ENCODE measurements at places on chromosomes 2 and 18. TPM values are rescaled to one million over a fixed set of nuclear protein-coding genes. Genes with fewer than 3 reads are reported as not detected.
A peak's percentile ranks its signal among the peaks of the same experiment; 100 is the strongest.

DNA sequence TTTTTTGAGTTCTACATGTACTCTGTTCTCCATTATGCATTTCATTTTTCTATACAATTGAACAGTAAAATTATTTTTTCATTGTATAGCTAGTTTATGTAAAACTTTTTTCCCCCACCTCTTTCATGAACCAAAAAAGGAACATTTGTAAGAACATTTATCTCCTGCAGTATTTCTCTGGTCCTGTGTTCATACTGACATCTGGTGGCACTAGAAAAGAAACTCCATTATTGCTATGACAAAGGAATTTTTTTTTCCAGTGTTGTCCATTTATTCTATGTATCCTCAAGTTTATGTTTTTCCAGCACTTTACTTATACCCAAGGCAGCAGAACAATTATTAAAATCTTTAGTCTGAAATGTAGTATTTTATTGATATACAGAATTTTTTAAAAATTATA is 27.4 kb upstream of the CHAC2 start:
- H3K4me3 ChIP-seq, result no peak overlapping the region
- no peak overlapping the region for H3K27ac ChIP-seq
- H3K27me3 ChIP-seq, result no peaks in the 10 kb centered on the region
- no peak for DNase-seq

PLB1 gene
- 11.1 TPM for total RNA-seq

SAG gene
- not detected for total RNA-seq

LDAH gene
- 7.9 TPM for total RNA-seq

GRCh38 chr18:77567205-77567604 is 317.6 kb downstream of the GALR1 start:
- no peaks in the 10 kb centered on the region for H3K36me3 ChIP-seq
- H3K27me3 ChIP-seq, result no peaks in the 10 kb centered on the region
- DNase-seq, result no peak
- no peaks in the 10 kb centered on the region for H3K4me1 ChIP-seq
- H3K4me3 ChIP-seq, result no peak overlapping the region

DNA sequence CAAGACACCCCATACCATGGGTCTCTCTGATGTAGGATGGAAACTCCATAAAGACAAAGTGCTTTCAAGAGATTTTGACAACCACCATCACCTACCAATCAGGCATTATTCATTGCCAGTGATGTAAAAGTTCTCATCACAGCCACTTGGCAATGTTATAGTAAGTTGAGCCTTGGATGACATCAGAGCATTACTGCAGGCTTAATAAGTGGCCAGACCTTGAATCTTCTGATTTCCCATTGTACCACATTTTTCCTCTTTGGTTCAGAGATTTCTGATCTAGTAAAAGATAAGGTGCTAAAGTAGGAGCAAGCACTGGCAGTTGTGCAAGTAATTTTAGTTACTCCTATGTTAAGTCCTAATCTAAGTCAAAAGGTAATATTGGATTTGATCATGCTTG is 36.5 kb downstream of the OSR1 start:
- H3K27me3 ChIP-seq, result no peaks in the 10 kb centered on the region
- H3K4me1 ChIP-seq, result no peaks in the 10 kb centered on the region
- no peak for DNase-seq
- no peak overlapping the region for H3K4me3 ChIP-seq
- H3K36me3 ChIP-seq, result no peaks in the 10 kb centered on the region
- no peak overlapping the region for H3K27ac ChIP-seq

DNA sequence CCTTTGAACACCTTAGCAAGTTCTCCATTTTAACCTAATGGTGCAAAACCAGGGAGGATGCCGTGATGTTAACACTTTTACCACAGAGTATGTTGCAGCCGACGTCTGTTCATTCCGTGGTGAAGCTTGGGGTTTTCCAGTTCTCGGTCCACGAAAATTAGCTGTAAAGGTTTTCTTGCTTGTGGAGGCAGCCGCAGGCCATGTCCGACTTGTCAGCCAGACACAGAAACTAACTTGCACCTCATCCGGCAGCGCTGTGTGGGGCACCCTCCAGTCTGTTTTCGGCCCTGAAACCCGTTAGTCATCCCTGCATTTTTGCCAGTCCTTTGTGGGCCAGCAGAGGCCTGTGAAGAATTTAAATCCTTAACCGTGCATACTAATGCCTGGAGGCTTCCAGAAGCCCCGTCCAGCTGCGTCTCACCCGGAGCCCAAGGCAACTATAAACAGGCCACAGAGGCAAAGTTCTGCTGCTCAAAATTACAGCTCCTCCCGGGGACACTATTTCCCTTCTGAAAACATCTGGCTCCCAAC is 70.6 kb downstream of the SH3YL1 start:
- no peak for DNase-seq
- no peak overlapping the region for H3K4me3 ChIP-seq
- H3K36me3 ChIP-seq, result no peaks in the 10 kb centered on the region
- no peaks in the 10 kb centered on the region for H3K4me1 ChIP-seq
- H3K27ac ChIP-seq, result no peak overlapping the region

DNA sequence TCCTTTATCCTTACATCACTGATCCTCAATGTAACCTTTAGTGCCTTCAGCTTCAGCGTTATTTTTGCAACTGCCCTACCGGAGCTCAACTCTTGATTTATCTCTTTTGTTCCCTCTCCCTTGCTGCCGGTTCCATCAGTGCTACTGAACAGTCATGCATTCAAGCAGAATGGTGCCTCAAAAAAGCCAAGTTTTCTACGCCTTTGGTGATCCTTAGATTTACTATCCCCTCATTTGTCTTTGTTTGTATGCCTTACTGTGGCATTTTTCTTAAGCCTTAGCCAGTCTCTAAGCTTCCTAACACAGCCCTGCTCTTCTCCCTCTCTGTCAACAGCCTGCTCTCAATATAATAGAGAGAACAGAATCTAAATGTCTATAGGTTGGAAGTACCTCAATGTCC is 847.7 kb downstream of the CPS1 start:
- H3K27me3 ChIP-seq, result no peaks in the 10 kb centered on the region
- H3K4me1 ChIP-seq, result no peaks in the 10 kb centered on the region
- no peaks in the 10 kb centered on the region for H3K36me3 ChIP-seq

- H3K27me3 ChIP-seq, result no peaks in the 10 kb centered on the region
- DNase-seq, result peak; percentile 85
- no peaks in the 10 kb centered on the region for H3K4me1 ChIP-seq
- H3K4me3 ChIP-seq, result no peak overlapping the region
- no peaks in the 10 kb centered on the region for H3K36me3 ChIP-seq
These were observed 871.8 kb downstream of the SLC4A3 start for GRCh38 chr2:220499225-220499624.
